Stimulated activated CD4-positive, alpha-beta T cell treated with anti-CD3 and anti-CD28 coated beads, Interleukin-1b, Interleukin-23, amount 100 ng/mL, for 24 hours (primary cell): ENCODE measurements at places on chromosomes 2 and 18.

GRCh38 chr2:174554529-174555150, 43.0 kb downstream of the WIPF1 start:
- DNase-seq: no peak

DNA sequence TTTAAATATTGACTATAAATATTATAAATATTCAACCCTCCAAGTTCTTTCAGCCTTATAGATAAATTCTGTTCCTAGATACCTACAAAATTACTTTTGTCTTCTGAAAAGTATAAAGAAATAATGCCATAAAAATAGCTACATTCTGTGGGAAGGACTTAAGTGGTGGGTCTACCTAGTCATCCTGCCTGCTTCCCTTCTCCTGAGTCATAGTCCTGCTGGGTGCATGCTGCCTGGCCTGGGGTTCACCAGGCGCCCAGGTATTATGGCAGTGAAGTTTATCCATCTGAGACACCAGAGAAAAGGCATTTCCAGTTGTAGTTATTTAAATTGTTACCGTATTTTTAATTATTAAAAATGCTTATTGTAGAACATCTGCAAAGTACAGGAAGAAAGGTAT, 167.5 kb downstream of the SLC39A10 start:
- DNase-seq: no peak

- DNase-seq: no peak
Measured at GRCh38 chr2:231521-232185, 32.2 kb downstream of the SH3YL1 start.

GRCh38 chr2:122368576-122369243, 613.3 kb downstream of the TSN start:
- DNase-seq: no peak

DNA sequence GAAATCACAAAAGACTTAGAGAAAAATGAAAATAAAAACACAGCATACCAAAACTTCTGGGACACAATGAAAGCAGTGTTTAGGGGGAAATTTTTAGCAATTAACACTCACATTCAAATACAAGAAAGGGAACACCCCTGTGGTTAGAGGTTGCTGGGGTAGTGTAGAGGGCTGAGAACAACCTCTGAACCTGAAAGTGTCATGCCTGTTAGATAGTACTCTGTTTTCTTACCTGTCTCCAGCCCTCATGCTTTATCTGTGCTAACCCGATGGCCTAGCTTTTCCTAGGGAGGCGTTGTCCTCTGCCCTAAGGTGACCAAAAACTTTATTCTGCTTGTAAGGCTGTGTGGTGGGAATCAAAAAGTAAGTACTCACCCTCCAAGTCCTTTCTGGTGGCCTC, 122.6 kb upstream of the OTX1 start:
- no peak for DNase-seq

DNA sequence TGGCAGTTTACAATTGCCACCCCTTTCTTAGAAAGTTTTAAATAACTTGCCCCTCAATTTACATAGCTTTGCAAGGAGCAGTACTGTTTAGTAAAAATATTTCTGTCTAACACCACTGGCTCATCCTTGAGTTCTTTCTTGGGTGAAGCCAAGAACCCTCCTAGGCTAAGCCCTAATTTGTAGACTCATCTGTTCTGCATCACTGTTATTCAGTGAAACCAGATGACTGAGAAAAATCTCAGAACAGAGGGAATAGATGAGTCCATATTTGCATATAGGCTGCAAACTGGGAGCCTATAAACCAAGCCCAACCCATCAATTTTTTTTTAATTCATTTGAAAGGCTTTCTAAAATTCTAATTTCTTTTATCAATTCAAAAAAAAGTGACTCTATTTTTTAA, 161.4 kb upstream of the TFPI start:
- DNase-seq: no peak

DNA sequence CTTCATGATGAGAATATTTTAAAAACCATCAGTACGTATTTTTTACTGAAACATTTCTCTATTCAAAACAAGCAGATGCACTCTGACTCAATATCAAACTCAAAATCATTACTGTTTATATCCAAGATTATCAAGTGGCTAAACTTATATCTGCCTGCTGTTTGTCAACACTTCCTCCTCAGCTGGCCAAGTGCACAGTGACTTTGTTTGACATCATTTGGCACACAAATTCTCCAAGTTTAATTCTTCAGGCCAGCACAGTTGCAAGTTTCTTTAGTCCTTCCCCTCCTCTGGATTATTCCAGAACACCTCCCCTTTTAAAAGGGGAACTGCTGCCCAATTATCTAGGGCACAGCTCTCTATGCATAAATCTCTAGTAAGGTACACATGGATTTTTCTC, 346.6 kb downstream of the FSIP2 start:
- DNase-seq: no peak

GRCh38 chr2:156457523-156458517, 21.6 kb downstream of the GPD2 start:
- no peak for DNase-seq

- no peak for DNase-seq
Measured at GRCh38 chr2:175251425-175252041, 70.0 kb upstream of the ATP5MC3 start.

DNA sequence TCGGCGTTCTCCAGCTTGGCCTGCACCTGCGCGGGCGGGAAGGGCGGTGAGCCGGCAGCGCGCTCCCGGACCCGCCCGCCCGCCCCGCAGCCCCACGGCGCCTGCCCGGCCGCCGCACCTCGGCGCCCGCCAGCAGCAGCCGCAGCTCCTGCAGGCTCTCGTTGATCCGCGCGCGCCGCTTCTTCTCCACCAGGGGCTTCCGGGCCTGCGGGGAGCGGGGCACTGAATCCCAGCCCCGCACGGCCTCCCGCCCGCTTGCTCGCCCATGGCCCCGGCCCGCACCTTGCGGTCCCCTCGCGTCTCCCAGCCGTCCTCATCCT, 335 bp downstream of the HES6 start:
- DNase-seq: no peak
